Hair follicle dermal papilla cell (primary cell): ENCODE measurements at places on chromosomes 16 and 17. TPM values are rescaled to one million over a fixed set of nuclear protein-coding genes. Genes with fewer than 3 reads are reported as not detected.

The MT1F gene
- 0.16 TPM in 1 of 2 replicates, not detected in the other for total RNA-seq

The RNF43 gene
- 0.12 and 0.32 TPM in 2 replicates for total RNA-seq

The IRX3 gene
- 7.0 and 8.9 TPM in 2 replicates for total RNA-seq

The LITAFD gene
- not detected in 2 replicates for total RNA-seq

The CHAD gene
- not detected in 2 replicates for total RNA-seq

The G6PC1 gene
- not detected in 2 replicates for total RNA-seq

The ADAP2 gene
- 0.24 and 0.32 TPM in 2 replicates for total RNA-seq

The PMP22 gene
- 140 and 179 TPM in 2 replicates for total RNA-seq

The OR1A1 gene
- total RNA-seq: not detected in 2 replicates

The SLC35G6 gene
- not detected in 2 replicates for total RNA-seq

The TMEM235 gene
- total RNA-seq: not detected in 2 replicates

The RCVRN gene
- under 0.01 and 0.16 TPM in 2 replicates for total RNA-seq

The ASPHD1 gene
- 1.5 and 2.1 TPM in 2 replicates for total RNA-seq

The CDH11 gene
- 887 and 998 TPM in 2 replicates for total RNA-seq

The HOXB6 gene
- 2.3 and 3.9 TPM in 2 replicates for total RNA-seq

The ATP2A1 gene
- under 0.01 and 0.32 TPM in 2 replicates for total RNA-seq

The SMIM22 gene
- not detected in 2 replicates for total RNA-seq

The NPTX1 gene
- 1.1 and 3.4 TPM in 2 replicates for total RNA-seq

The TNFRSF13B gene
- not detected in 2 replicates for total RNA-seq

The CCL14 gene
- not detected in 2 replicates for total RNA-seq

The PIK3R5 gene
- not detected in 2 replicates for total RNA-seq

The GUCY2D gene
- not detected in 2 replicates for total RNA-seq

The RAMP2 gene
- not detected in 2 replicates for total RNA-seq

The DRC3 gene
- total RNA-seq: 0.73 and 1.6 TPM in 2 replicates

The SLC16A13 gene
- 0.73 and 1.1 TPM in 2 replicates for total RNA-seq

The SLC47A2 gene
- 0.36 and 0.97 TPM in 2 replicates for total RNA-seq

The MRPL12 gene
- total RNA-seq: 10.1 and 12.3 TPM in 2 replicates

The PSMD11 gene
- 79.2 and 80.9 TPM in 2 replicates for total RNA-seq

The C1QTNF8 gene
- total RNA-seq: not detected in 2 replicates

The CD300H gene
- not detected in 2 replicates for total RNA-seq

The METTL16 gene
- 12.6 and 16.4 TPM in 2 replicates for total RNA-seq

The CRYBA1 gene
- 0.32 and 0.97 TPM in 2 replicates for total RNA-seq

The TMEM238L gene
- not detected in 2 replicates for total RNA-seq

The CD300C gene
- not detected in 2 replicates for total RNA-seq

The MYH11 gene
- 0.36 and 0.49 TPM in 2 replicates for total RNA-seq

The WDR59 gene
- 14.9 and 26.3 TPM in 2 replicates for total RNA-seq

The KRT24 gene
- not detected in 2 replicates for total RNA-seq

The WSCD1 gene
- total RNA-seq: under 0.01 TPM in 1 of 2 replicates, not detected in the other

The SHISA9 gene
- under 0.01 and 1.8 TPM in 2 replicates for total RNA-seq
